ENCODE measurements at places on chromosomes 2 and 18.

DNA sequence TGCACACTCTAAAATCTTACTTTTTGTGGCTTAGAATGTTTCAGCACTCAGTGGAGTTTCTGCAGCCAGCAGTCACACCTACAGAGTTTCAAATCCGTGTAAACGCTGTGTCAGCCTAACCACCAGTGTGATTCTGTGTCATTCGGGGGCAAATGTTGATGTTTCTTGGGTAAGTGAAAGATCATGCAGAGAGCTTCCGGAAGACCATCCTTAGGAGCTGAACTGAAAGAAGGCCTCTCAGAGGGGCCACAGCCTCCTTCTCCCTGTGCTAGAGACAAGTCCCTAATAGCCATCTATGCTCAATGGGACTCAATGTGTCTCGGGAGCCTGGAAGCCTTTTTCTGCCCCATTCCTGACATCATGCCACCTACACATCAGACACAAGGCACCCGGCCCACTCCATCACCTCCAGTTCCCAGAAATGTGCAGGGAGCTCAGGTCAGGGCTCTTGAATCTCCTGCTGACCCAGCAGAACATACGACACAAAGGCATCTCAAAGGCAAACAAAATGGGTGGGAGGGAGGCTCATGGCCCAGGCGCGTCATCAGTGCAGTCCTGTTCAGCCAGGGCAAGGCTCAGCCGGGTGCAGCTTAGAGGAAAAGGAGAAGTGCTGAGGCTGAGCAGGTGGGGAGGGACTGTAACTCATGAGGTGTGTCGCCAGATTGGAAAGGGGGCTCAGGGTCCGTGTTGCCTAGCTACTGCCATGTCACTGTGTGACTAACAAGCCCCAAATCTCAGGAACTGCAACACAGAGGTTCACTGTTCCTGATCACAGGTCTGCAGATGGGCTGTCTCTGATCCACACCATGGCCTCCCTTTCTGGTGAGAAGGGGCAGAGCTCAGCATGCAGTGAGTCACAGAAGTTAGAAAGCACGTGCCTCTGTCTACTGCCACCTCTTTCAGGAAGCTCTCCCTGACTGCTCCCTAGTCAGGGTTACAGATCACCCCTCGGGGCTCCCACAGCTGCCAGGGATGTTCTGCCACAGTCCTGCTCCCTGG, 82.0 kb downstream of the SMAD7 start:
- no peak for DNase-seq

GRCh38 chr18:55088000-55088401, 128.7 kb upstream of the CCDC68 start:
- no peak for DNase-seq

- DNase-seq = no peak
These were observed 361.8 kb upstream of the PIK3C3 start for GRCh38 chr18:41593171-41593675.

DNA sequence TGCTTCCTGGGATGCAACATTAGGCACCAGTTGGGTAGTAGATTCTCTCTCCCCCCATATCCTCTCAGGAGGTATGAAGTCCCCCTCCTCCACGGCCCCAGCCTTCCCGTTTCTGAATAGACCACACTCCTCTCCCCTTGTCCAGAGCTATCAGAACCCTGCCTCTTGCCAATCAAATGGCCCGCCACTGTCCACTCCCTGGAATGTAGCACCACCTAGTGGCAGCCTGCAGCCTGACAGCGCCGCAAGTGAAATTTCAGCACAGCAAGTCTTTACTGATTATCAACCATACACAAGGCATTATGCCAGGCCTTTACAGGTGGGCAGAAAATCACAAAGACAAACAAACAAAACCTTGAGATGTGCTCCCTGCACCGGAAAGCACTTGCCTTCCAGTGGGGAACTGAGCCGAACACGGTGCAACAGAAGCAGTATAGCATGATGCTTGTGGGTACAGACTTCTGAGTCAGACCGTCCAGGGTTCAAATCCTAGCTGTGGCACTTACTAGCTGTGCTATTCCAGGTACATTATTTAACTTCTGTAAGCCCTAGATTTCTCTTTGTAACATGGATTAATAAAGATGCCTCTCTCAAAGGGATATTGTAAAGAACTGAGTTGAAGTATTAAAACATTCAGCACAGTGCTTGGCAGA, 174.0 kb downstream of the SMAD2 start:
- DNase-seq = peak; percentile 8

DNA sequence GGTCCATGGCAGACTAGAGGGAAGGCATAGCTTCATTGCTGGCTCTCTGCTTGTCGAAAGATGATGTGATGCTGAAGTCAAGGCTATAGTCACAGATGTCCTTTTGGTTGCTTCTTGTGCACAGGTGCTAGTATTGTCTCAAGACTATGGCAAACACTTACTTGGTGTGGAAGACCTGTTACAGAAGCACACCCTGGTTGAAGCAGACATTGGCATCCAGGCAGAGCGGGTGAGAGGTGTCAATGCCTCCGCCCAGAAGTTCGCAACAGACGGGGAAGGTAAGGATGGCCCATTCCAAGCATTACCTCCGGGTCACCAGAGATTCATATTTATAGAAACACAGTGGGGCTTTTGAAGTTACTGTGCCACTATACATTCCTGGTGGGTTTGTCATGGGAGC, 95.5 kb upstream of the EML6 start:
- no peak for DNase-seq

GRCh38 chr2:144011553-144011952, 508.4 kb downstream of the ZEB2 start:
- DNase-seq = no peak

- DNase-seq = no peak
These were observed 430.0 kb upstream of the TNP1 start for GRCh38 chr2:217289907-217290280.

DNA sequence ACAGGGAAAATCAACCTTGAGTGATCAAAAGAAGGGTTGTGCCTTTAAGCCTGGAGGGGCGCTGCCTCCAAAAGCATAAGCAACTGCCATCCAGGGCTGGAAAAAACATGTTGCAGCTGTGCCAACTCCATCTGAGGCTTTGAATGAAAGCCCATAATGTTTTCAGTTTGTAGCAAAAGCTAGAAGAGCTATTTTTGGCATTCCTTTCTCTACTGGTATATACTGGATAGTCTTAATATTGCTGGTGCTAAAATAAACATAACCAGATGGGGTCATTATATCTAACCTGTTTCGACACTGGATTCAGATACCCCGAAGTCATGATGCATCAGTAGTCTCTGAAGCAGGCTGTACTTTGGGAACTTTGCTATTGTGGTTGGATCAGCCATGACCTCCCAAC, 25.1 kb downstream of the ANXA4 start:
- no peak for DNase-seq

GRCh38 chr2:41990245-41990644, 57.6 kb upstream of the PKDCC start:
- no peak for DNase-seq
